ENCODE measurements at places on chromosomes 3 and 15. TPM values are rescaled to one million over a fixed set of nuclear protein-coding genes. Genes with fewer than 3 reads are reported as not detected.
A peak's percentile ranks its signal among the peaks of the same experiment; 100 is the strongest.

DNA sequence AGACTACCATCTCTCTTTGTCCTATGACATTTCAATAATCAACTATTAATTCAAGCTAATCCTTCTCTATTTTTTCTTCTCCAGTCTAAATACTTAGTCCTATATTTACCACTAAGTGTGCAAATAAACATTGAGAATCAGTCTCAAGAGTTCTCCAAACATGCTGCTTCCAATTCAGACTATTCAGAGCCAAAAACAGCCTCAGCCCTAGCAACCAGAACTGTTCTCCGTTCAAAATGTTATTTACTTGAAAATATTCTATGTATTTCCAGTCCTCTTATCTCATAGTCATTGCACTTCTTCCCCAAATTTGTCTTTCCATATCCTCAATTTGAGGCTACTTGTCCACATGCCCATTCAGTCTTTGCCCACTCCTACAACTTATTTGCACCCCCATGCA, 805.5 kb downstream of the IGSF11 start:
- DNase-seq: no peak

The FBXW12 gene
- total RNA-seq: not detected

DNA sequence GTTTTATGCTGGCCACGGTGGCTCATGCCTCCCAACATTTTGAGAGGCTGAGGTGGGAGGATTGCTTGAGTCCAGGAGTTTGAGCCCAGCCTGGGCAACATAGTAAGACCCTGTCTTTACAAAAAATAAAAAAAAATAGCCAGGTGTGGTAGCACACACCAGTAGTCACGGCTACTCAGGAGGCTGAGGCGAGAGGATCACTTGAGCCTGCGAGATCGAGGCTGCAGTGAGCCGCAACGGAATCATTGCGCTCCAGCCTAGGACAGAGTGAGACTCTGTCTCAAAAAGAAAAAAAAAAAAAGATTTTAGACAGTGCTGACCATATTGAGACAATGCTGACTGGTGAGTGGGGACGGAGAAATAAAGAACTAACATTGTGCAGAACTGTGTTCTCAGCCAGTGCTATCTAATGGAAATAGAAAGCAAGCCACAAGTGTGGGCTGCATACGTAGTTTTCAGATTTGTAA, 67.2 kb downstream of the ST6GAL1 start:
- DNase-seq: no peak

DNA sequence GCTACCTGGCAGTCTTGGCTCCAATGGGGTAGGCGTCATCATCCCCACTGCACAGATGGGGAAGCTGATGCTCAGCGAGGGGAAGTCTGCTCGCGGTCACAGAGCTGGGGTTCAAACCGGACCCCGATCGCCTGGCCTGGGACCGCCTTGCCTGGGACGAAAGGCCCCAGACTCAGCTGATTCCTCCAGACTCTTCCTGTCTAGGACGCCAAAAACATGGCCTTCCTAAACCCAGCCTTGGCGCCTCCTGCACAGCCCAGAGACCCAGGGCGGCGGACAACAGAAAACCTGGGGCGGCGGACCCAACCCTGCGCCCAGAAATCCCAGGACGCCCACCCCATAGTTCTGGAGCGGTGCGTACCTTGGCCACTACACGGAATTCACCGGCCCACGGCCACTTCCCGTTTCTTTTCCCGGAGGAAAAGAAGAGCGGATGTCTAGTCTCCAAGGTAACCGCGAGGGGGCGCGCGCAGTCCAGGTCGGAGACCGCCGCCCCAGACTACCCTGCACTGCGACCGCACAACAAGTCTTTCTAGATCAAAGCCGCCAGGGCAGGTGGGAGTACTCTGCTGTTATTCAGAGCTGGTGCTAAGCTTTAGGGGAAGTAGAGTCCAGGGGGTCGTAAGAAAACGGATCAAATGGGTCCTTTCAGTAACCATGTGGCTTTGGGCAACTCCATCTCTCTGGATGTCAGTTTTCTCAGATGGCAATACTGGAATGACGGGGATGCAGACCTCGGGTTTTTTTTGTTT, 4.9 kb upstream of the IL17RD start:
- peak; percentile 69 for DNase-seq

DNA sequence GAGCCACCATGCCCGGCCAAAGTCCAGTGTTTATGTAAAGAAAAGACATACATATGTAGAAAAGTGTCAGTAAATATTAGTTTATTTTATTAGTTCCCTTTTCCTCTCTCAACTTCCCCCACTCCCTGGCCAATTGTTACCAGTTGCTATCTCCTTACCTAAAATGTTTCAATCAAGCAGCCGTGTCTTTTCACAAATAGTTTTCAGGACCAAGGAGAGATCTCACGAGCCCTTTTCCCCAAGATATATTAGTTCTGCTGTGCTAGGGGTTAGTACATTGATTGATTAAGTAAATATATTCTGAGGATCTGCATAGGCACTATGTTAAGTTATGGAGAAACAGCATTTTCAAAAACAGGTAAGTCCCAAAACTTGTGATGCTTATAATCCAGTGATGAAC, 87.4 kb downstream of the ZIC4 start:
- DNase-seq: no peak

DNA sequence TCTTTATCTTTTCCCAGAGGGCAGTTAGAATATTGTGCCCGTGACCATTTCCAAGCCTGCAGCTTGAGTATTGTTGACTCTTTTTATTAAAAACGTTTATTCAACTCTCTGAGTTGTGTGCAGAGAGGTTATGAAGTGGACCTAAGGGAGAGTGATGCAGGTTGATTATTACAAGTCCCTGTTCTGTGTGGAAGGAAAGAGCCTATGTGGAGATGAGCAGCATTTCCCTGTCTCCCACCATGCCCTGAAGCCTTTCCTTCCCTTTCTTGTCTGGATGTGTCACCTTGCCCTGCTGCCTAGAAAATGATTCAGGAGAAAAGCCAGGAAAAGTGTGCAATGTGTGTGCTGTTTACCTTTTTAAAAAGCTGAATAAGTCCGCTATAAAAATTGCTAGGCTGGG, 19.4 kb downstream of the ZPLD1 start:
- no peak for DNase-seq

The CLRN1 gene
- not detected for total RNA-seq

DNA sequence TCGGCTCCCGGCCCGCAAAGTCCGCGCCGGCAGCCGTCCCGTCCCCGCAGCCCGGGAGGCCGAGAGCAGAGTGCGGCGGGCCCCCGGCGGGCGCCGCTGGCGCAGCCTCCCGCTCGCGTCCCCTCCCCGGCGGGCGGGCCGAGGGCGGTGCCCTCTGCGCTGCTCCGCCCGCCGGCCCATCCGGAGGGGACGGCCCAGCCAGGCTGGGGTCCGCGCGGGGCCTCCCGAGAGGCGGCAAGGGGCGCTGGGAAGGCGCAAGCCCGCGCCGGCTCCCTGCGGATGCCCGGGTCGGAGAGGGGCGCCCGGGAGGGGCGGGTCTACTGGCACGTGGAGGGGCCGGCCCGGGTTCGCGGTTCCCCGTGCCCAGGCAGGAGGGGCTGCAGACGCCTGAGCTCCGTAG, at the start of the genes CLCN2 and POLR2H:
Gene CLCN2, minus strand, starts transcription at position 74 of the 400 bp plus-strand sequence. CDS start 126 bp downstream, outside the sequence.
Gene POLR2H, plus strand, starts transcription at position 179 of the 400 bp plus-strand sequence. CDS start 1,783 bp downstream, outside the sequence.
- peak; percentile 60 for DNase-seq

The ACTRT3 gene
- 3.4 TPM for total RNA-seq

DNA sequence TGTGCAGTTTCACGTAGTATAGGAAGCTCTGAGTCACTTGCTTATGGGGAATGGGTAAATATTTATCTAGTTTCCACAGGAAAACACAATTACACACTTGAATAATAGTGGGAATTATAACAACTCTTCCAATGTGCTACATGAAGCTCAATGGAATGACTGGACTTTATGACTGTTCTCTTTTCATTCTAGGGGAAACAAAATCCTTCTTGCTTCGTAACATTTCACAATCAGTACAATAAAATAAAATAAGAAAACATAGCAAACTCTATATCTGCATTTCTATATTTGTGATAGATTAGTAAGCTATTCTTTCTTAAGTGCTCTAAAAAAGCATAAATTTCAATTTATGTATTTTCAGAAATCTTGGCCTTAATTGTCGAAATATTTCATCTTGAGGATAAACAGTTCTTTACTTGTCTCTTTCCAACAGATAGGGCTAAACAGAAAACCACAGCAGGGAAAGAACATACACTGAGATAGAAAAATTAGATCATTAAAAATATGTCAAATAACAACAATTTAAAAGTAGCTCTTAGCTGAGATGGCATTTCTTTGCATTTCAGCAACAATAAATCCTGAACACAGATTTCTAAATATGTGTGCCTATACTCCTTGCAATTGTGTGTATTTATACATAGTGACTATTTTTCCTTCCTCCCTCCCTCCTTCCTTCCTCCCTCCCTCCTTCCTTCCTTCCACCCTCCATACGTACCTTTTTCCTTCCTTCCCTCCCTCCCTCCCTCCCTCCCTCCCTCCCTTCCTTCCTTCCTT, 395.5 kb upstream of the KCNMB2 start:
- no peak for DNase-seq

- DNase-seq: peak; percentile 63
Measured at GRCh38 chr3:30258426-30259392, 347.7 kb upstream of the TGFBR2 start.

The C3orf70 gene
- not detected for total RNA-seq

GRCh38 chr15:38695249-38696108, 130.9 kb upstream of the RASGRP1 start:
- DNase-seq: no peak

Data from HT-29 (cell line).